ENCODE measurements at places on chromosomes 16 and 17. TPM values are rescaled to one million over a fixed set of nuclear protein-coding genes. Genes with fewer than 3 reads are reported as not detected.

GRCh38 chr17:29079887-29080286 lies 36.9 kb downstream of the PIPOX start:
- H3K27me3 ChIP-seq: no peaks in the 10 kb centered on the region
- no peak for DNase-seq
- no peak overlapping the region for H3K4me3 ChIP-seq
- no peak overlapping the region for H3K27ac ChIP-seq

- peaks cover 34% of the 10 kb centered on the region for H3K4me1 ChIP-seq
- no peak for DNase-seq
- H3K4me3 ChIP-seq: no peak overlapping the region
- H3K27me3 ChIP-seq: no peaks in the 10 kb centered on the region
Measured at GRCh38 chr16:1354815-1355540, 3.2 kb downstream of the GNPTG start.

NXPH3 gene
- not detected for total RNA-seq

DNA sequence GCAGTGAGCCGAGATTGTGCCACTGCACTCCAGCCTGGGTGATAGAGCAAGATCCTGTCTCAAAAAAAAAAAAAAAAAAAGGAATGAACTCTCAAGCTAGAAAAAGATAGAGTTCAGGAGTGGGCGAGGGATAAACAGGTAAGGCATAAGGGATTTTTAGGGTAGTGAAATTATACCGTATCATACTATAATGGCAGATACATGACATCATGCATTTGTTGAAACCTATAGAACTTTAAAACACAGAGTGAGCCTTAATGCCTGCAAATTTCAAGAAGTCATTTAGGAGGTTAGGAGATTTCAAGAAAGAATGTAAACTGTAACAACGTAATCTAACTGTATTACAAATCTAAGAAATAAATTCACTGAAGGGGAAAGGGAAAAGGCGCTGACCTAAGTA lies 20.4 kb downstream of the SKAP1 start:
- H3K4me3 ChIP-seq: no peak overlapping the region
- DNase-seq: no peak
- peaks cover 47% of the 10 kb centered on the region for H3K4me1 ChIP-seq

DNA sequence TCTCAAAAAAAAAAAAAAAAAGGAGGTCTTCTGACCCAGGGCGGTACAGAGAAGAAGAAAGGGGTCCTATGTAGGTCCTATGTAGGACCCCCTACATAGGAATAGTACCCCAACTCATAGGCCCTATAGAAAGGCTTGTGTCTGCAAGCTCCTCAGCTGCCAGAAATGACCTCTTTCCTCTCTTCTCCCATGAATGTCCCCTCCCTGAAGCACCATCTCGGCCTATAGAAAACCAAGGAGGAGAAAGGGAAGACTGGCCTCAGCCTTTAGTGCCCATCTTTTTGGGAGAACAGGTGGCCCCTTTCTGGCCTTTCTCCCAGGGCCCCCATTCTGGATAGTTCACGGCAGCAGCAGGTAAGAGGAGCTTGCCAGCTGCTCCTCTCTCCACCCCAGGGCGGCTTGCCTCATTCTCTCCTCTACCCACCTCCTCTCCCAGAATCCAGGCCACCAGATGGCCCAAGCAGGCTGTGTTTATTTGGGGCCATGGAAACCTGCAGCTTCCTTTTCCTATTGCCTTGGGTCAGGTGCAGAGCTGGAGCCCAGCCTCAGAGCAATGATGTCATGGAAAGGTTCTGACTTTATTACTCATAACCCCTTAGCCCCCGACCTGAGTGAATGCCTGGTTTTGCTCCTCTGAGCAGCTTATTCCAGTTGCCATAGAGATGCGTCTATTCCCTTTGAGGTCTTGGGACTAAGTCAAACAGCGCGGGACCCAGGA lies 1.6 kb upstream of the MRPL58 start:
- peaks cover 19% of the 10 kb centered on the region for H3K4me1 ChIP-seq
- H3K36me3 ChIP-seq: peaks cover 10% of the 10 kb centered on the region
- H3K4me3 ChIP-seq: no peak overlapping the region

DNA sequence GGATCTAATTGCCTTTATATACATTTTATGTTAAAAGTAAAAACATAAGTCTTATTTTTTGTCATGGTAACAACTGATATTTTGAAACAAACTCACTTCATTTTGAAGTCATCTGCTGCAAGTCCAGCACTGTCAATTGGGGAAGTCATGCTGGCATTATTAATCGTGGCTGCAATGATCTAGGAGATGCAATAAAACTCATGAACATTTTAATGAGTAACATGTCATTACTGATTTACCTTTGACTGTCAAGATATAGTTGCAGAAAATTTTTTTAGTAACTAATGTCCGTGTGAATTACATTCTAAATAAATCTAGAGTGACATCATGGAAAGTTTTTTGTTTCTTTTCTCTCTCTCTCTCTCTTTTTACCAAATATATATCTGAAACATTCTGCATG lies 17.3 kb upstream of the KRT24 start:
- H3K27me3 ChIP-seq: peaks cover 54% of the 10 kb centered on the region
- H3K4me3 ChIP-seq: no peak overlapping the region
- no peaks in the 10 kb centered on the region for H3K36me3 ChIP-seq
- no peak for DNase-seq

SMTNL2 gene
- total RNA-seq: not detected

DNA sequence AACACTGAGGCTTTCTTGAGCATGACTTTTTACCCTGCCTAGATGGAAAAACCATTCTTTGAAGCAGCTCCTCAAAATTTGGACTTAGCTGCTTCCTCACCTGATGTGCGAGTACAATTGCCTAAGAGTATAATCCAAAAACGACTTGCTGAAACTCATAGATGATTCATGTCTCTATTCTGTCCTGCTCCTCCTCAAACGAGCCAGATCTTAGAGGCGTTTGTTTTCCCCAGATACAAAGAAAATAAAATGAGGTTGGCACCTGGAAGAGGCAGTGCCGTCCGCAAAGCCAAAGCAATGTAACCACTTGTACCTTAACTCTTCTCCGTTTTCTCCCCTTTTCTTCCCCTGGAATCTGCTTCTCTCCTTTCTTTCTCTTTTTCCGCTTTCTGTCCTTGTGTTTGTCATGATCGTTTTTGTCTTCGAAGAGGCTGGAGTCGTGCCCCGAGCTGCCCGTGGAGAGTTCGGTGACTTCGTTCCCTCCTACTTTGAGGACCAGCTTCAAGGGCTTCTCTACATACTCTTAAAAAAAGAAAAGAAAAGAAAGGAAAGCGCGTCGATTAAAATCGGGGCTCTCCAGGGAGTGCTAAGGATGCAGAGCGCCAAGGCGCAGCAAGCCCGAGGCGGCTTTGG lies 895 bp downstream of the BRD7 start:
- peaks cover 26% of the 10 kb centered on the region for H3K36me3 ChIP-seq
- H3K27me3 ChIP-seq: no peaks in the 10 kb centered on the region
- H3K4me3 ChIP-seq: peak overlapping the region; percentile 96
- peaks cover 36% of the 10 kb centered on the region for H3K4me1 ChIP-seq

DNA sequence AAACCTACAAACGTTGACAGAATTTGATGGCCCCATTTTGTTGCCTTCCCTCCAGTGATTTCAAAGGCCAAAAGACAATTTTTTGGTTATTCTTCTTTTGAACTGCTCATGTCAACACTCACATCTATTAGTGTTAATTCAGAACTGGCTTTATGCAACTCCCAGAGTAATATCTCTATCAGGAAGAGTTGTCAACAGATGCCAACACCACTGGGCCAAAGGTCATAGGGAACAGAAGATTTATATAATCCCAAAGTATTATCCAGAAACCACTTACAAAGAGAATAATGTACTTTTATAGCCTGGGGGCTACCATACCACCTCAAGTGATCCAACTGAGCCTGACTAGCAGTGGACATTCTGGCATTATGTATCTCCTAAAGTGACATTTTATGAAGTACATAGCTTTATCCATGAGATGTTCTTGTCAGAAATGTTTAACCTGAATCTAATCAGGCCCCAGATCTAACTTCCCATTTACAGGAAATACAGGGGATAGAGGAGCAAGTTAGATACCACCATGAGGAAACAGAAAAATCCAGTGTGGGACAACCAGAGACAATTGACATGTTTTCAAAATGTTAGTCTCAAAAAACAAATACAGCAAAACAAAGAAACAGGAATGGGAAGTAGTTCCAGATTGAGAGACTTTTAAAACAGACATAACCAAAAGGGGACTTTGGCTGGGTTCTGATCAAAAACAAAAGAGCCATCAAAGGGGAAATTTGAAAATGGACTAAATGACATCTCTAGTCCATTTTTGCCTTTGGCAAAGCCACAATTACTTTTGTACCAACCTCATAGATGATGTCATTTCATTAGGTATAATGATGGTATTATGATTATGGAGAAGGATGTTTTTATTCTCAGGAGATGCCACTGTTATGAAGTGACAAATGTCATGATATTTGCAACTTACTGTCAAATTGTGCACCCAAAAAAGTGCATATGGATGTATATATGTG lies 18.5 kb downstream of the FAM117A start:
- no peak for DNase-seq
- peak overlapping the region; percentile 81 for H3K4me3 ChIP-seq
- H3K27me3 ChIP-seq: no peaks in the 10 kb centered on the region
- H3K36me3 ChIP-seq: peaks cover 8% of the 10 kb centered on the region
- peak overlapping the region; percentile 95 for H3K27ac ChIP-seq

Data from natural killer cell treated with Interleukin-12 subunit alpha and Interleukin-12 subunit beta and Interleukin-15 and Interleukin-18, amount 100 ng/mL, for 72 hours (primary cell).